ENCODE measurements at places on chromosomes 7 and 10.

- no peak for DNase-seq
These were observed 29.8 kb downstream of the COL28A1 start for GRCh38 chr7:7505915-7506314.

DNA sequence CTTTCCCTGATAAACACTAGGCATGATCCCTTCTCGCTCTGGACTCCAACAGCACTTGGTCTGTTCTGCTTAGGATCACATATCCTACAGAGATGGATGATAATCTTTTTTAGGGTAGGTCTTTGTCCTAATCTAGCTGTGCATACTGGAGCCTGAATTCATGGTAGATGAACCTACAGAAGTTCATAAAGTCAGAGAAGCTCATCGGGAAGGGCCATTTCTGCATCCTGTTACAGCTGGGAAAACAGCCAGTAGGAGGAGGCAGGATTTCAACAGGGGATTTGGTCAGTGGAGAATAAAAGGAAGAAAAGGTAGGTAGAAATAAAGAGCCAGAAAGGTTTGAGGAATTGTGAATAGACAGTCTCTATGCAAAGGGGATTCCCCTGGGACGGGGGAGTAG is 101.4 kb downstream of the ANK3 start:
- DNase-seq, result no peak

DNA sequence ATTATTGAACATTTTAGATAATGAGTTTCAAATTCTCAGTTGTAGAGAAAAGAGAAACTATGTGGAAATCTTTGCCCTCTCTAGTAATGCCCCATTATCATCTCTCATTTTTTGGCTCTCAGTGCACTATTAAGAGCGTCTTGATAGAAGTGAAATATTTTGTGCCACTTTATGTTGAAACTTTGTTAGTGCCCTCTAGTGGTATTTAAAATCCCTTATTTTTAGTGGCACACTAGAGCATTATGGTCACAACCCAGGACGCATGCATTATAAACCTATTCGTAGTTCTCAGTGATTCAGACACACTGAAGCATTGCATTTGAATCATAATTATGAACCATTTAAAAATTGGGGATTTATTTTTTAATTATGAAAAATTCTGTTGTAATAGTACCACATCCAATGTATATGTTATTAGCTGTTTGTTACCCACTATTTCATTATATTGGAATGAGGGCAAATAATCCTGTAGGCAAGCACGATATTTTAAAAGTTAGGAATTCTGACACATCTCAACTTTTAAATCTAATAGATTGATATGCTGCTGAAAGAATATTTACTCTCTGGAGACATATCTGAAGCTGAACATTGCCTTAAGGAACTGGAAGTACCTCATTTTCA is 21.9 kb downstream of the PDCD4 start:
- peak; percentile 68 for DNase-seq

- peak; percentile 30 for DNase-seq
These were observed 32.0 kb downstream of the EXOC6 start for GRCh38 chr10:92880233-92880861.

- no peak for DNase-seq
These were observed 147.9 kb upstream of the LYZL1 start for GRCh38 chr10:29140991-29141390.

DNA sequence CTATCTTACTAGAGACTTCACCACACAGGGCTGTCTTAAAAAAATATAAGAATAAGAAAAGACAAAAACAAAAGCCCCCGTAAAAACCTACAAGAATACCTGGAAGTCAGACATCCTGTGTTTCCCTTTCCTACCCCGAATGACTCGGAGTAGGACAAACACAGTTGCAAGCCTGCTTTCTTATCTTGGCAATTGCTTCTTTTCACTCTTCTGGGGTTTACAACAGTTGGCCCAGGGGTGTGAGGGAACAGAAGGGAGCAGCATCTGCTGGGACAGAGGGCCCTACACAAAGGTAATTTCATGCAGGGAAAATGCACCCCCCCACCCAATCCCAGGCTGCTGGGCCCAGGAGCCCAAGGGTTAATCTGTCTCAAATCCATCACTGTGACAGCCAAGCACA is 220.6 kb downstream of the ARHGAP12 start:
- DNase-seq, result no peak

DNA sequence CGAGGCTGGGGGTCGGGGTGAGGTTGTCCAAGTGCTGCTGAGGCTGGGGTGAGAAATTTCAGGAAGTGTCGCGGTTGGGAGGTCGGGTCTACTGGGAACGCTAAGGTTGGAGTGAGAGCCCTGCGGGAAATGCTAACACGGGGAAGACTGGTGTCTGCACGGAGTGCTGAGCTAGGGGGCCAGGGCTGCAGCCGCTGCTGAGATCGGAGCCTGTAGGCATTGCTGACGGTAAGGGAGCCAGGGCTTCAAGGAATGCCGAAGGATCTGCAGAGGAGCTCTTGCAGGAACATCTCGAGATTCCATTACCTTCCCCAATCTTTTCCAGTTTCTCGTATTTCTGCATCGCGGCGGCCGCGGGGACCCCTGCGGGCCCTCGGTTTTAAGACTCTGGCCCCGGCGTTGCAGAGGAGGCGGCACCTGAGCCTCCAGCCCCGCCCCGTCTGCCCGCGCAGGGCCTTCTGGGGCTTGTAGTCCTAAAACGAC is at the start of gene CDK5:
TSS of gene CDK5 (minus strand) at position 392 of the 483 bp plus-strand sequence. CDS start at position 343, 49 bp downstream.
- no peak for DNase-seq

DNA sequence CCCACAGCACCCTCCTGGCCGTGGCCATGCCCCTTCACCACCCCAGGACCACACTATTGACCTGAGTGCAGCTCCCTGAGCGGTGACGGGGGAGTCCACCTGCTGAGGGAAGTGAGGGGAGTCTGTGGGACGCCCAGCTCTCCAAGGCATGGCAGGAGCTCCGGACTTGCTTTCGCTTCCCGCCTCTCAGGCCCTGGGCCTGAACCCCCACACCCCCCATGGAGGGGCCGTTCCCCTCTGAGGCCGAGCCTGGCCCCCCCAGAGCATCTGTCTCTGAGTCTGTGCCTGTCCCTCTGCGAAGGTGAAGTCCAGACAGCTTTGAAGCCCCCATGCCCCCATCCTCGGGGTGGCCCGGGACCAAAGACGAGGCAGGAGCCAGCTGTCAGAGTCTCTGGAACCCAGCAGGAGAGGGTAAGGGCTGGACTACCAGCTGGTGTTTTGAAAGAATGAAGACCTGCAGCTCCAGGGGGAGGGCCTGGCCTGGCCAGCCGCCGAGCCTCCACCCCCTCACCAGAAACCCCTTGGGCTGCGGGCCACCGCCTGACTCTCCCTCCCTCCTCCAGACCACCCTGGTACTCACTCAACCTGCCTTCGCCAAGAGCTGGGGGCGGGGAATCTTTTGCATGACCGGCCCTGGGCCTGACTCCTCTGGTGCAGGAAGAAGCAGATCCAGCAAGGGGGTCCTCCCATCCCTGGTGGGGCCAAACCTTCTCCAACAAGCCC is 114.0 kb downstream of the PDGFA start:
- no peak for DNase-seq

DNA sequence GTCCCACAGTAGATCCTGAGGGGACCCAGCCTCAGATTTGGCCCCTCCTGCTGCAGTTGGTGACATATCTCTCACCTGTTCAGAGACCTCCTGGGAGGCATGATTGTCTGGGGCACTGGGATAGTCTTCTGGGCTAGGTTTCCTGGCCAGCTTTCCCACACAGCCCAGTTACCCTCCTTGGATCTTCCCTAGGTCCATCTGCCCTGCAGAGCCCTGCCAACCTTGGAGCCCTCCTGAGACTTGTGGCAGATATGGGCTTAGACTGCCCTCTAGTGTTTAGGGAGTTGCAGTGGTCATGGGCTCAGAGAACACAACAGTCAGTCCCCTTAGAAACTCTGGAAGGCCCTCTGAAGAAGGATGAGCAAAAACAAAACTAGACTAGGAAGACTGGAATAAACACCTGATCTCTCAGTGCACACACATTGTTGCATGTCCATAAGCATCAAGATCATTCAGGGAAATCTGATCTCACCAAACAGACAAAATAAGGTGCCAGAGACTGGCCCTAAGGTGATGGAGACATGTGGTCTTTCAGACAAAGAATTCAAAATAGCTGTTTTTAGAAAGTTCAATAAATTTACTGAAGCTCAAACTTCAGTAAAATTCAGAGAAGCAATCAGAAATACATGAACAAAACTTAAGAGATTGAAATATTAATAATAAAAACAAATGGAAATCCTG is 324.6 kb downstream of the ATRNL1 start:
- peak; percentile 2 for DNase-seq

GRCh38 chr7:157619753-157620525 is 283.1 kb downstream of the DNAJB6 start:
- DNase-seq, result no peak

DNA sequence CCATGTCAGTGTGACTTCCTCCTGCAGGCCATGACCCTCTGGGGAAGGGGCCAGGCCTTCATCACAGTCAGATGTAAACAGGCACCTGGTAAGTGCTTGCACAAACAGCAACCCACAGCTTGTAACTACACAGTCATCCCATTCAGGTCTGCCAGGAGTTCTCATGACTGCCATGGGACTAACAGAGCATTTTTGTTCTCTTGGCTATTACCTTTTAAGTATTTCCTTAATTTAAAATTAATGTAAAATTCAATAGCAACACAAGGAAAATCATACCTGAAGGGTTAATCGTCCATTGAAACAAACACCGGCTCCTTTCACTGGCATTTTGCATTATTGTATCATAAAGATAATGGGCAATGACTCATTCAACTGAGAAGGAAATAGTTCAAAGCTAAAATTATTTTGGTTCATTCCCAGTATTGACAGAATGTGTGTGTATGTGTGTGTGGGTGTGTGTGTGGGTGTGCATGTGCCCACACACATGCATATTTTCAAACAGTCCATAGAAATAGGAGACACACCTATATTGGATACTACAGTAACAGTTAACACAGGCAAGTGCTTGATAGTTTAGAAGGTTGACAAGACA is 307.9 kb downstream of the WDR11 start:
- no peak for DNase-seq

DNA sequence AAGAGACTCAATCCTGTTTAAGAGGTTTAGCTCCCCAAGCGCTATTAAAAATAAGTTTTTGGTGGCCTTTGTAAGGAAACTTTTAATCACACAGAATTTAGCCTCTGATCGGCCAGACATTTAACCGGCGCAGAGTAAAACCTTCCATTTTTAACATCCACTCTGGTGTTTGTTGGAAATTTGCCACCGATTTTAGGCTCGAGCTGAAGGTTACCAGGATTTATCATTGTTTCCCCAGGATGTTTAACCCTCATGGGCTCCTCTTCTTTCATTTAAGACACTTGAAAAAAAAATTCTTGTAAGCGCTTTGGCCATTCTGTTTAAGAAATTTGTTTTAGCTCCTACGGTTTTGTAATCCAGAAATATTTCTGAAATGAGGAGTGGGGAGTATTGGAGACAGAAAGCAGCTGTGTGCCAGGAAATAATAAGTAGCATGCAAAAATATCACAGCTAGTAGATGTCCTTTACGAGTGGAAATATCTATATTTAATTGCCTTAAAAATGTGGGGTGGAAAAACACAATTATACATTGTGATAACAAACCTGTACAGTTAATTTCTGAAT is 3.4 kb downstream of the NEUROD6 start:
- no peak for DNase-seq

DNA sequence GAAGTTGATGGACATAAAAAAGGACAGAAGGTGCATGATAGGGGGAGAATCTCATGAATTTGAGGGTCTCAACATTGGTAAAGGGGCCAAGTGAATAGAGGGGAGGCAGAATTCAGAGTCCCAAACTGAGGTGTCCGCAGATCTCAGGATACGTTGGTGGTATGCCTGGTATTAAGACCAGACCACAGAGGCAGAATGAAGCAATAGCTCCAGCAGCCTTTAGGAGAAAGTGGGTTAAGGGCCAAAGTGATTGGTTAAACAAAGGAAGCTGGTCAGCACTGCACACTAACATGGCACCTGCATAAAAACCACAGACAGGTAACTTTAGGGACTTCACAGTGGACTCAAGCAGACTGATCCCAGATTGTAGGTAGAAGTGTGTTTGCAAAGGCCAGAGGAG is 37.5 kb downstream of the MEST start:
- no peak for DNase-seq

DNA sequence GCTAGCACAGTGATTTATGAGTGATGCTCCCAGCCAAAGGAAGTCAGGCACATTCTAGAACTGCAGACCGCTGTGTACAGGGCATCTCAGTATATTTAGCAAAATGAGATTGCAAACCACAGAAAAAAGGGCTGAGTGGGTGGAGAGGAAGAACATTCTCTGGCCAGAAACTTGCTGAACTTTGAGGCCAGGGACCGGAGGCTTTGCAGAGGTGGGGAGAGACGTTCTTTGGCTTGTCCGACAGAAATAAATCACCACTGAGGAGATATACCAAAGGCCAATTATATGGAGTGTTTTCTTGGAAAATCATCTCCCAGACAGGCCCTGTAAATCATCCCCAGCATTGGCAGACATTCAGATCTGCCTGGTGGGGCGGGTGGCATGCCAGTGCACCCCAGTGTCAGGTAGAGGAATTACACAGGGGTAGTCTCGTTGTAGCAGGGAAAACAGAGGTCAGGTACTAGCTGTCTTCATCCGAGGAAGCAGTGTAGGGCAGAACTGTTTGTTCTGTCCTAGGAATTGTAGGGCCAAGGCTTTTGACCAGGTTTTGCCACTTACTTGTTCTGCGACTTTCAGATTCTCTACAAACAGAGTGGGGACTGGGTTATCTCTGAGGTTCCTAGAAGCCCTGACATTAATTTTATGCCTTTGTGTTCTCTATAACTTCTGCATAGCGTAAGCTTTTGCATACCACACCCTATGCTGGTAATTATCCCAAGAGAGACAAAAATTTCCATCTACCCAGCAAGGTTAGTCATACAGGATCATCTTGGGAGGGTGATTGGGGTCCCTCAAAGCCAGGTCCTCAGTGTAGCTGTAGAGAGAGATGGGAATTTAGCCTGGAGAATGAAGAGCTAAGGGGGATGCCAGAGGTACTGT is 655.6 kb downstream of the LRMDA start:
- peak; percentile 54 for DNase-seq

GRCh38 chr10:131444862-131445461 is 133.4 kb upstream of the TCERG1L start:
- DNase-seq, result no peak

- no peak for DNase-seq
These were observed 1.4 kb upstream of the NEUROG3 start for GRCh38 chr10:69574571-69574978.

- DNase-seq, result no peak
These were observed 146.0 kb upstream of the STEAP4 start for GRCh38 chr7:88452646-88453045.

DNA sequence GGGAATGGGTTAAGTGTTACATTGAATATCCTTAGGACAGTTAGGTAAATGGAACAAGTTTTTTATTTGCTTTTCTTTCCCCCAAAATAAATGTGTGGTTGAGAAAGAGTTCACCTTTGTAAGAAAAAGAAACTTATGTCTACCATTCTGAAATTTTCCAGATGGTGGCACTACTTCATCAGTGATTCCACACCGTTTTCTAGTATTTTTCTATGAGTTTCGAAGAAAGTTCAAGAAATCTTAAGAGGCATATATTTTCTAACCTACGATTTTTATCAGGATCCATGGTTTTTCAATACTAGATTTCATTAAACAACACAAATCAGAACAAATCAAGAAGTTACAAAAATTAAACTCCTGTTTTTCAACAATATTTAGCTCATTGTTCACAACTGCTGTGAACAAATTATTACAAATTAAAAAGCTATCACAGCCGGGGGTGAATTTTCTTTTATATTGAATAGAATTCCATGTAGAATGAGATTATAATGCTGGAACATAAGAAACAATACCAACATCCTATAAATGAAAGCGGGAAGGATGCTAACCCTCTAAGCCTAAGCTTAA is 163.1 kb upstream of the NPVF start:
- DNase-seq, result peak; percentile 8
